Adrenal gland (tissue), 19 donors: ENCODE measurements at places on chromosomes 4 and X. TPM values are rescaled to one million over a fixed set of nuclear protein-coding genes. Genes with fewer than 3 reads are reported as not detected.

The CPE gene
- 40.2 TPM for polyA plus RNA-seq

- peaks cover 8% of the 10 kb centered on the region for H3K27me3 ChIP-seq
- H3K36me3 ChIP-seq: no peaks in the 10 kb centered on the region
- H3K4me1 ChIP-seq: peaks cover 6% of the 10 kb centered on the region
- no peak overlapping the region for H3K4me3 ChIP-seq
- H3K27ac ChIP-seq: no peak overlapping the region
Measured at GRCh38 chrX:120793098-120793497, 82.6 kb downstream of the CT47B1 start.

DNA sequence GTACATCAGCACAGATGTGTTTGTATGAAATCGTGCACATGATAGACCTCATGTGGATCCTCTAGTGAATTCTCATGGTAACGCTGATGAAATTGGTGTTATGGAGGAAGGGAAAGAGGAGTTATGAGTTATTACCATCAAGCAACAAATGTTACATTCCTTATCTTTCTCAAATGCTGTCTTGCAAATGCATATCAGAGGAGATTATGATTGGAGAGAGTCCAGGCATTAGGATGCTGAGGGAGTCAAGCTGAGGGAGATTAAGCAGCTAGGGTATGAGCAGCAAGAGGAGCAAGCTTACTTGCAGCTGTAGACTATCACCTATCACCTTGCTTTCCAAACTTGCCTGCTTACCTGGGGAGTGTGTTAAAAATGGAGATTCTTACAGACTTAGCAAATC is 36.8 kb upstream of the SFRP2 start:
- no peaks in the 10 kb centered on the region for H3K4me1 ChIP-seq
- no peaks in the 10 kb centered on the region for H3K27me3 ChIP-seq

- H3K36me3 ChIP-seq: no peaks in the 10 kb centered on the region
- no peaks in the 10 kb centered on the region for H3K4me1 ChIP-seq
- no peak overlapping the region for H3K27ac ChIP-seq
- H3K4me3 ChIP-seq: no peak overlapping the region
- no peak for DNase-seq
- H3K27me3 ChIP-seq: no peaks in the 10 kb centered on the region
Measured at GRCh38 chrX:33171041-33171440, 40.3 kb downstream of the DMD start.

- no peaks in the 10 kb centered on the region for H3K27me3 ChIP-seq
- no peaks in the 10 kb centered on the region for H3K4me1 ChIP-seq
- H3K27ac ChIP-seq: no peak overlapping the region
- no peak for DNase-seq
- H3K4me3 ChIP-seq: no peak overlapping the region
Measured at GRCh38 chr4:186743261-186743660, 19.6 kb upstream of the FAT1 start.
